Activated naive CD4-positive, alpha-beta T cell treated with anti-CD3 and anti-CD28 coated beads, Interleukin-2, amount 50 U/mL, for 16 hours (primary cell): ENCODE measurements at places on chromosomes 5 and 9.

- no peak for DNase-seq
Observed at GRCh38 chr5:92460505-92460904, 1077.4 kb upstream of the ARRDC3 start.

GRCh38 chr5:18744441-18744840 is 1110.2 kb downstream of the TAF11L14 start:
- DNase-seq, result no peak

GRCh38 chr9:1271367-1271766 is 221.2 kb downstream of the DMRT2 start:
- DNase-seq, result no peak

DNA sequence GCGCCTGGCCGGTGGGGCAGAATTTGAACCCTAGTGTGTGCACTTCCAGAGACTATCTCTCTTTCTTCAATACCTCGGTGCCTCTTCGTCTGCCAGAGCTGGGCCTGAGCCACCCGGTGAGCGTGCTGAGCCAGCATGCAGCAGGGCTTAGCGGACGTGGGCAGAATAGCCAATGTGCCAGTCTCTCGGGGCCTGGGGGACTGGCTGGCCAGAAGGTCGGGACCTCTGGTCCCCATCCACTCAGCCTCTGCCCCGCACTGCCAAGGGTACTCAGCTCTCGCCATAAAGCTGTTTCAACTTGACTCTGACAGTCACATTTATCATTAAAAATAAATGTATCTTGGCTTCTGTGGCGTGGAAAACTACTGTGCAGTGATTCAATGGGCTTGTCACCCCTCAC is 4.2 kb upstream of the FIBCD1 start:
- DNase-seq, result no peak

- no peak for DNase-seq
Observed at GRCh38 chr9:8855046-8855445, 1055.5 kb upstream of the DMAC1 start.

- no peak for DNase-seq
Observed at GRCh38 chr5:119398727-119399466, 43.1 kb downstream of the TNFAIP8 start.

GRCh38 chr5:159273923-159274322 is 10.8 kb downstream of the UBLCP1 start:
- no peak for DNase-seq

DNA sequence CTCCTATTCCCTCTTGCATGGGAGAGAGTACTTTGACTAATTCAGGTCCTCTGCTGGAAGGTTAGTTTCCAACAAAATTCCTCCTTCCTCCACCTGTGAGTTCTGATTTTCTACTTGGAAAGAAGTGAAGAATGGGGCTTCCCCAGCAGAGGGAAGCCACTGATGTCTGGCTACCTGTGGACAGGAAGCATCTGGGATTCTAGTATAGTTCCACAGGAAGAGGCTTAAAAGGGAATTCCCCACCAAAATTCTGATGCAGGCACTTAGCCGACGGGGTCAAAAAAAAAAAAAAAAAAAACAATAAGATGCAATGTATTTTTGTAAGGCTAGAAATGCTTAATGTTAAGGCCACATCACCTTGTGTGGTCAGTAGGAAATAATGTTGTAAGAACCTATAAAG is 33.4 kb downstream of the PCDHGC5 start:
- DNase-seq, result no peak

DNA sequence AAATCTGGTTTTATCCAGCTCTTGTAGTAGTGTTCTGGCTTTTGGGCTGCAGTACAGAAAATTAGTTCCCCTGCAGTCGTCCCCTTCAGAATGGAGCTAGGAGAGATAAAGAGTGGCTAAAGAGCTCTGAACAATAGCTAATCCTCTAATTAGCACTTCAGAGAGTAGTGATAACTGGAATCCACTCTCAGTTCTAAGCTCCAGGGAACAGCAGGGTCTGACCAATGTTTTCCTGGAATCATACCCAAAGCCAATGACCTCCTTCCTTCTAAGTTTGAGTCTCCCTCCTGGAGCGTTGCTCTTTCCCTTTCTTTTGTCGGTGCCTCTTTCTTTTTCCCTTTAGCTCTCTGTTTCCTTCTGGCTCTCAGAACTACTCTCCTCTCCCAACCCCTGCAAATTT is 47.4 kb downstream of the MFAP3 start:
- no peak for DNase-seq

GRCh38 chr5:161498531-161498930 is 48.0 kb downstream of the GABRB2 start:
- no peak for DNase-seq

GRCh38 chr9:20023961-20024571 is 235.2 kb upstream of the SLC24A2 start:
- no peak for DNase-seq

GRCh38 chr5:99379187-99379586 is 450.4 kb upstream of the CHD1 start:
- DNase-seq, result no peak

- no peak for DNase-seq
Observed at GRCh38 chr9:36046923-36047322, 10.2 kb downstream of the RECK start.

- DNase-seq, result no peak
Observed at GRCh38 chr9:78009186-78009585, 22.4 kb downstream of the GNAQ start.

DNA sequence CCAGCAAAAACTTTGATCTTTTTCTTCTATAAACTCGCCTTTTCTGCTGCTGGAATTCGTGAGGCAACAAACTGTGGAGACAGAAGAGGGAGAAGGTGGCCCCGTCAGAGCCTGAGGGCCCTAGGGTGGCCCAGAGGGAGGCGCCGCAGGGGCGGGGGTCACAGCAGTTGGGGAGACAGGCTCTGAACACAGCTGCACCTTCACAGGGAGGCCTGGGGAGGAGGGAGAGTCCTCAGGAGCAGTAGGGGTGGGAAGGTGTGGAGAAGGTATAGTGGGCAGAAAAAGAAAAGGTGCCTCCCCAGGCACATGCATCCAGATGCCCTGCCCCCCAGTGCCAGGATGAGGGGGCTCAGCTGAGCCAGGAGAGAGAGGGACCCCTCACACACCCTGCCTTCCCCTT is 15.1 kb downstream of the PHF19 start:
- DNase-seq, result no peak

- no peak for DNase-seq
Observed at GRCh38 chr5:148214665-148215185, 11.9 kb downstream of the SPINK6 start.

- no peak for DNase-seq
Observed at GRCh38 chr9:32516241-32516640, 9.8 kb downstream of the RIGI start.
